ENCODE measurements at places on chromosomes 5 and 9.

DNA sequence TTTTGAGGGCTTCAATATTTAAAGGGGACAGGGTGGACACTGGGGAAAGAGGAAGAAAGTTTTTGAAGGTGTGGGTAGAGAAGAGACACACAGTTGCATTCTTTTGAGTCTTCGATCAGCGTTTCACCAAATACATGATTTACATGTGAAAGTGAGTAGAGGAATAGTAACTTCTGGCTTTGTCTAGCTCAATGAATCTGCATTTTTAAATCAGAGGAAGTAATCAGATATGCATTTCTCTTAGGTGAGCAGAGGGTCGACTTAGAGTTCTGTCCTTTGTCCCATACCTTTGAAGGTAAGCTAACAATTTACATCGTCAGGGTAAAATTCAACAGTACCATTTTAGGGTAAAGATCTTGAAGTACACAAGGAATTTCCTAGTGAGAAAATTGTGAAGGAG is 406.4 kb upstream of the ZNF462 start:
- no peak for DNase-seq

DNA sequence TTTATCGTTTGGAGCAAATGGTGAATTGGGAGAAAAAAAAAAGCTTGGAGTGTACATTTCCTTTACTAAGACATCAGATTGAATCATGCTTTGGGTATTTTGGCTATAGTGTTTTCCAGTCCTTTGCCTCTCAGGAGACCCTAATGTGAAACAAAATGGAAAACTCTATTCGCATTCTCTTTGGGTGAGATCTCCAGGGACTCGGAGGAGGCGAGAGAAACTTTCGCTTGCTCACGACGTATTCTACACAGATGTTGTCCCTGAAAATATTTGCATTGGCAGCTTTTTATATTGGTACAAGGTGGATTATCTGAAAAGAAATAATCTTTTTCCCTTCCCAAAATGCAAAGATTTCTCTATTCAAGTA is 1240.1 kb upstream of the WWC1 start:
- no peak for DNase-seq

DNA sequence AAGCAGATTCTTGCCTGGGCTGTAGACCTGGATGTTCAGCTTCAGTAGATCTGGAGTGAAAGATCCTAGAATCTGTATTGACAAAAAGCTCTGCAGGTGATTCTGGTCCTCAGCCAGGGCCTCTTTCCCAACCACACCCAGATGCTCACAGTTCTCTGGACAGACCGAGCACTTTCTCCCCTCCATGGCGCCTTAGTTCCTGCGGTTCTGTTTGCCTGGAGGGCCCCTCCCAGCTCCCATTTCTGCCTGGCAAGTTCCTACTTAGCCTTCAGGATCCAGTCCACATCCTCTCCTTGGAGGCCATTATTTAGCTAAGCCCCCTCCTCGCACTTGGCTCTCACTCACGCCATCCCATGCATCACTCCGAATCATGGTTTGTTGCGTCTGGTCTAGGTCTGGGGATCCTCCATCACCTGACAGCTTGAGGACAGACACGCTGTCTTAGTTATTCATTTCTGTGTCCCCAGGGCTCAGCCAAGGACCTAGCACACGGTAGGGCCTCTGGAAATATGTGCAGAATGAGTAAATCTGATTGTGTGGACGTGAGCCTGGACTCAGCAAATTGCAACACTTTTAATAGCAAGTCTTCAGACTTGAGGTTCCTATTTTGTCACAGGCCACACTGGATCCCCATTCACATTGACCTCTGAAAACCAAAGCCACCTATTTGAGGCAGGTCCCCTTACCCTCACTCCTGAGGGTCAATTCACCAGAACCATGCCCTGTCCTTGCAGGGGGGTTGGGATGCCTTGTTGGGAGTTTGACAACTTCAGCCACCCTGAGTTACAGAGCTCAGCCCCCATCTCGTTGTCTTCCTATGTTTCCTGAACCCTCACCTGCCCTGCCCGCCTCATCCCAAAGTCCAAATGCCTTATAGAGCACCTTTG is 50.7 kb downstream of the COL15A1 start:
- DNase-seq, result no peak

DNA sequence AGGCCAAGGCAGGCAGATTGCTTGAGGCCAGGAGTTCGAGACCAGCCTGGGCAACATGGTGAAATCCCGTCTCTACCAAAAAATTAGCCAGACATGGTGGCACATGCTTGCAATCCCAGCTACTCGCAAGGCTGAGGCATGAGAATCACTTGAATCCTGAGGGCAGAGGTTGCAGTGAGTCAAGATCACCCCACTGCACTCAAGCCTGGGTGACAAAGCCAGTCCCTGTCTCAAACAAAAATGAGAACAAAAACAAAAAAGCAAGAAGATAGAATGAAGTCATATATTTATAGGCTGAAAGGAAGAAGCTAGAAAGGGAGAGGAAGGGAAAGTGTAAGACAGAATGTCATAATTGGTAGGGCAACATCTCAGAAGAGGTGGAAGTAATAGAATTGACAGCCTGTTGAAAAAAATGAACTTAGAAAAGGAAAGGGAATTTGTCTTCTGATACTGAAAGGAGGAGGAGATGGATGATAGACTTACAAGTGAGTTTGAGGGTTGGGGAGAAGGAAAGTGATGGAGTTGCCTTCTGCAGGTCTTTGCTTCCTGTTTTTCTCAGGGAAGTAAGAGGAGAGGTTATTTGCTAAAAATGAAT is 32.2 kb downstream of the CARD6 start:
- DNase-seq, result no peak

GRCh38 chr5:172502969-172503368 is 48.6 kb upstream of the SH3PXD2B start:
- no peak for DNase-seq

DNA sequence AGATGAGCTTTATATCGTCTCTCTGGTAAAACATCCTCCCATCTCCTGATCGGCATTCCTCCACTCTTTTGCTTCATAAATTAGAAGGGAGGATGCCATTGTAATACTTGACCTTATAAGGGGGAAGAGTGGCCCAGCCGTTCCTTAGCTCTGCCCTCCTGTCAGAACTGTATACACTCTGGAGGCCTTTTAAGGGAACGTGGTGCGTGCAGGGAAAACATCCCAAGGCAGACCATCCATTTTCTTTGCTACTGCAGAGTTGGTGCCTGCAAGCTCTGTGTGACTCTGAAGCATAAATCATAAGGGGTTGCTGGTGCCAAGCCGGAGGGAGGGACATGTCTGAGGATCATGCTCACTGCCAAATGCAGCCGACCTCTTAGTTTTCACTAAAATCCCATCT is 90.4 kb downstream of the PGM5 start:
- DNase-seq, result no peak

GRCh38 chr5:158705901-158706300 is 393.8 kb downstream of the EBF1 start:
- DNase-seq, result no peak

DNA sequence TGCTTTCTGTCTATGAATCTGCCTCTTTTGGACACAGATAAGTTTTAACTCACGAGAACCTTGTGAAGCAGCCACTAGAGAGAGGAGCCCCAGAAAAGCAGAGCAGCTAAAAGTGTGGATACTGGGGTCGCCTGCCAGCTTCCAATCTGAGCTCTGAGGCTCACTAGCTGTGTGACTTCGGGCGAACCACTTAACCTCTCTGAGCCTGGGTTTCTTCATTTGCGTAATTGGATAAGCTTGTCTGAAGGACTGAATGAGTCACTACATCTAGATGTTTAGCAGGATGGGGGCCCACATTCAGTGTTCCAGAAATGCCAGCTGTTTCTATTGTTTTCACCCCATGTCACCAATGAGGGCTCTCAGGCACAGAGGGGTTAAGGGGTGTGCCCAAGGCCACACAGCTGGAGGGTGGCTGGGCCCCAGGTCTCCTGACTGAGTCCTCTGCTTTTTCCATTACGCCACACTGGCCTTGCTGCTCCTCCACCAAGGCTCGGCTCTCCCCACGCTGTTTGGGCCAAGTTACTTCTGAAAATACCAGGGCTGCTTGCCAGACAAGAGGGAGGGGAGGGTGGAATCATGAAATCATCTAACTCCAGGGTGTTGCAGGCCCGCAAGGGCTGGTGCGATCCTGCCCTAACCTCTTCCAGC is 36.2 kb downstream of the SH3PXD2B start:
- no peak for DNase-seq

- no peak for DNase-seq
Observed at GRCh38 chr9:114001410-114001685, 76.8 kb downstream of the AMBP start.

DNA sequence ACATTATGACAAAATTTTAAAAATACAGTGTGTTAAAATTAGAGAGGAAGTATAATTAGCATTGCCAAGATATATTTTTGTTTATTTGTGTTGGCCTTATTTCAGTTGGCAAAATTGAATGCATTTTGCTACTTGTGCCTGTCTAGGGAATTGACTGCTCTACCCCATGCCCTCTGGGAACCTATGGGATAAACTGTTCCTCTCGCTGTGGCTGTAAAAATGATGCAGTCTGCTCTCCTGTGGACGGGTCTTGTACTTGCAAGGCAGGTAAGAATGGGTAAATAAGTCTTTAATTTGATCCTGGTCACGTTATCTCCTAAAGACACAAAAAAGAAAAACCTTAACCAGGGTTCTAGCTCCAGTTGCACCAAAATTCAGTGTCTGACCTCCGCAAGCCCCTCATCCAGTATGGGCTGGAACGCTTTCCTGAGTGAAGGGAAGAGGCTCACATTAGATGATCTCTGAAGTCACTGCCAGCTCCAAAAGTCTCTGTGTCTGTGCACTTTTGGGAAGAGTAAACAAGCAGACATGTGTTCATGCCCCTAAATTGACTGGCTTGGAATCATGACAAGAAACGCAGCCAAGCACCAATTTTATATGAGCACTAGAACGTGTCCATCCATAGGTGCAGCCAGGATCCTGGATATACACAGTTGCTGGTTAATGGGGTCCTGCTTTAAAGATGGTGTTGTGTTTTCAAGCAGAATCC is 98.3 kb upstream of the PRRC1 start:
- no peak for DNase-seq

DNA sequence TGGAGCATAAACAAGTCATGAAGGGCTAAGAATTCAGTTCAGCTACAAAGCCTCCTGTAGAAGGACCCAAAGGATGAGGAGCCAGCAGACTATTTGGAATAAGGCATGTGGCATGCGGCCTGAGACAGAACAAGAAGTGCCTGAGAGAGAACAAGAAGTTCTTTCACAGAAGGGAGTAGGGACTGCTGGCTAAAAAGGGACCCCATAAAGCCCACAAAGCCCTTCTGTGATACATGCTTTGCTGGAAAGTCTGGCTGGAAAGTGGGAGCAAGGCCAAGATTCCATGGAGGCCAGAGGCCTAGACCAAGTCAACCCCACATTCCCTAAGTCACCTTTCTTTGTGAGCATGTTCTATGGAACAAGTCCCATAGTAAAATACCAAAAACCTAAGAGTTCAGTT is 35.9 kb upstream of the UBAP2 start:
- DNase-seq, result no peak

- DNase-seq, result peak; percentile 23
Observed at GRCh38 chr5:96807075-96807654, 580 bp downstream of the ERAP1 start.

GRCh38 chr5:54545796-54546195 is 28.2 kb downstream of the SNX18 start:
- DNase-seq, result no peak

GRCh38 chr5:174235221-174236011 is 189.9 kb downstream of the NSG2 start:
- DNase-seq, result no peak

DNA sequence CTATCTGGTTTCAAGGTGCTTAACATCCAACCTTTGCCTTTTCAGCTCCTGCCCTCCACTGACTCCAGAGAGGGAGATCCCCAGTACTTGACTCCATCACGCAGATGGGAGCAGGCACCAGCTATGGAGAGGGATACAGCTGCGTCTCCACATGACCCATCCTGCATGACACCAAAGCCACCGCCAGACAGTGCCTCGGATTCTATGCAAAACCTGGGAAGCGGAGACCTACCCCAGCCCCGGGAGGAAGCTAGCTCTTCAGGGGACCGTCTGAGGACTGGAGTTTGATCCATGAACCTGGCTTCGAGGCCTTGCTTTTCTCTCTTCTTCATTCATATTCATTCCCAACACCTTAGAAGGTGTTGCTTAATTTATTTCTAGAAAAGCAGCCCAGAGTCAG is 24.8 kb downstream of the HRH2 start:
- DNase-seq, result no peak

DNA sequence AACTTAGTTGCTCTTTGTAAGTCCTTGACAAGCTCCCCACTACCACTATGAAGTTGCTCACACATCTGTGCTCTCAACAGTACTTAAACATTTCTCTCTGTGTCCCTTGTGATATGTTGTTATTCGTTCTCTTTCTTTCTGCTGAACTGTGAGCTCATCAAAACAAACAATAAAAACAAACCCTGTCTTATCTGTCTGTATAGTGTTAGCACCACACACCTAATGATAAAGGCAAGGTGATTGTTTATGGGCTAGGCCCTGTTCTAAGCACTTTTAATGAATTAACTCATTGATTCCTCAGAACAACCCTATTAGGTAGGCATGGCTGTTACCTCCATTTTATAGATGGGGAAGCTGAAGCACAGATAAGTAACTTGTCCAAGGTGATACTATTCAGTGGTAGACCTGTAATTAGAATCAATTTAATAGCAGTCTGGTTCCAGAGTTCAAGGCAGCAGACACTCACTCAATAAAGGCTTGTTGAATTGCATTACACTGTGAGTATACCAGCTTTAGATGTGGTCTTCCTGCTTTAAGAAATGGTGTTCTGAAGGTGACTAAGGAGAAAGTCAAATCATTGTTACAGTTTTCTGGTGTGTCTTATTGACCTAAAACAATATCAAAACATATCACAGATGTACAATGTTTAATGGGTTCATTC is 153.6 kb upstream of the ELL2 start:
- no peak for DNase-seq

DNA sequence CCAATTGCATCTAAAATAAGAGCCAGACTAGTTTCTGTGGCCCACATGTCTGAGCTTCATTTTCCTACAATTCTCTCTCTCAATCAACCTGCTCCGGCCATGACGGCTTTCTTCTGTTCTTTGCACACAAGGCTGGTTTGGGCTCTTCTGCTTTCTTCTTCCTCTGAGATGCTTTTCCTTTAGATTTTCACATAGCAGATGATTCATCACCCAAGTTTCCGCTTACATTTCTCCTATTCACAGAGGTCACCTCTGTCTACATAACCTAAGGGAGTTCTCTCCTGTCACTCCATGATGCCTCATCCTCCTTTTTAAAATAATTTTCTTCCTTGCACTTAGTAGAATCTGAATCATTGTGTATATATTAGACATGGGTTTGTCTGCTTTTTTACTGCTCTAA is 334.6 kb upstream of the TUSC1 start:
- peak; percentile 23 for DNase-seq

- no peak for DNase-seq
Observed at GRCh38 chr9:71690689-71691435, 77.5 kb downstream of the CEMIP2 start.
